Gastrocnemius medialis (tissue), 4 donors: ENCODE measurements at places on chromosomes 7 and 10.

GRCh38 chr7:41641011-41641664 is 61.8 kb downstream of the INHBA start:
- no peak overlapping the region for H3K27ac ChIP-seq
- no peaks in the 10 kb centered on the region for H3K27me3 ChIP-seq
- H3K4me3 ChIP-seq = no peak overlapping the region
- no peaks in the 10 kb centered on the region for H3K36me3 ChIP-seq
- no peaks in the 10 kb centered on the region for H3K4me1 ChIP-seq
- no peak for DNase-seq

- no peaks in the 10 kb centered on the region for H3K27me3 ChIP-seq
- H3K4me3 ChIP-seq = peak overlapping the region; percentile 89
- H3K27ac ChIP-seq = peak overlapping the region; percentile 88
- DNase-seq = peak; percentile 17
- no peaks in the 10 kb centered on the region for H3K36me3 ChIP-seq
- H3K4me1 ChIP-seq = peaks cover 11% of the 10 kb centered on the region
Observed at GRCh38 chr10:110006358-110007160, 1.2 kb upstream of the ADD3 start.

DNA sequence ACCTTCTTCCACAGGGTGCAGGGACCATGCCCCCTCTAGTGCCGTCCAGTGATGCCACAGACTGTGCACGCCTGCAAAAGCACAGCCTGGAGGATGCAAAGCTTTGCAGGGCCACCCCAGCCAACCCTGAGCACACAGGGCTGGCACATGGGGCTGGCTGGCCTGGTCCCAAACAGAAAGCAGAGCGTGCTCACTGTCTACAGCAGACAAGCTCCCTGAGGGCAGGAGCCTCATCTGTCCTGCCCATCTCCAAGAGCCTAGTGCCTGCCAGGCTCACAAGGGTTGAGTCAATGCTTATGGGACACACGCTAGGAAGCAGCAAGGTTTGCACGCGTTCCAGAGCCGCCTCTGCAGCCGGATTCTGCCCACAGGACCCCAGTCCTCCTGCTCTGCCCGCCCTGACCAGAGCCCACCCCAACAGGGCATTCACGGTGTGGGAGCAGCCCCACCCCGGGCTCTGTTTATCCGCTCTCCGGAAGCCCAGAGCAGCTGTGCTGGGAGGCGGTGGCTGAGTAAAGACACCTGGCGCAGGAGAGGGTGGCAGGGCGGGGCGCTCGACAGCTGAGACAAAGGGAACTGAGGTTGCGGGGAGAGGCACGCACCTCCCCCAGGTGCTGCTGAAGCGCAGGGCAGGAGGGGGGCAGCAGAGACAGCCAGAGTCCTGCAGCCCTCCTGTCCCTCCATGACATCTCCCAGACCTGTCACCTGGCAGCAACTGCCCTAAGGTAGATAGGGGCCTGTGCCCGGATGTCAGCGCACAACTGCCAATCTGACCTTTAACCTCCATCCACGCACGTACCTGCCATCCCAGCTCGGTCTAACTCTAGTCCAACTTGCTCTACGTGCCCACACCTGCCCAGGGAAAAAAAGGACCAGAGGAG is 4.3 kb downstream of the KCNH2 start:
- no peak for DNase-seq
- H3K4me3 ChIP-seq = no peak overlapping the region
- no peak overlapping the region for H3K27ac ChIP-seq
- no peaks in the 10 kb centered on the region for H3K36me3 ChIP-seq
- peaks cover 34% of the 10 kb centered on the region for H3K4me1 ChIP-seq

DNA sequence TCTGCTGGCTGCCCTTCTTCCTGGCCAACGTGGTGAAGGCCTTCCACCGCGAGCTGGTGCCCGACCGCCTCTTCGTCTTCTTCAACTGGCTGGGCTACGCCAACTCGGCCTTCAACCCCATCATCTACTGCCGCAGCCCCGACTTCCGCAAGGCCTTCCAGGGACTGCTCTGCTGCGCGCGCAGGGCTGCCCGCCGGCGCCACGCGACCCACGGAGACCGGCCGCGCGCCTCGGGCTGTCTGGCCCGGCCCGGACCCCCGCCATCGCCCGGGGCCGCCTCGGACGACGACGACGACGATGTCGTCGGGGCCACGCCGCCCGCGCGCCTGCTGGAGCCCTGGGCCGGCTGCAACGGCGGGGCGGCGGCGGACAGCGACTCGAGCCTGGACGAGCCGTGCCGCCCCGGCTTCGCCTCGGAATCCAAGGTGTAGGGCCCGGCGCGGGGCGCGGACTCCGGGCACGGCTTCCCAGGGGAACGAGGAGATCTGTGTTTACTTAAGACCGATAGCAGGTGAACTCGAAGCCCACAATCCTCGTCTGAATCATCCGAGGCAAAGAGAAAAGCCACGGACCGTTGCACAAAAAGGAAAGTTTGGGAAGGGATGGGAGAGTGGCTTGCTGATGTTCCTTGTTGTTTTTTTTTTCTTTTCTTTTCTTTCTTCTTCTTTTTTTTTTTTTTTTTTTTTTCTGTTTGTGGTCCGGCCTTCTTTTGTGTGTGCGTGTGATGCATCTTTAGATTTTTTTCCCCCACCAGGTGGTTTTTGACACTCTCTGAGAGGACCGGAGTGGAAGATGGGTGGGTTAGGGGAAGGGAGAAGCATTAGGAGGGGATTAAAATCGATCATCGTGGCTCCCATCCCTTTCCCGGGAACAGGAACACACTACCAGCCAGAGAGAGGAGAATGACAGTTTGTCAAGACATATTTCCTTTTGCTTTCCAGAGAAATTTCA is 1.7 kb downstream of the ADRB1 start:
- H3K36me3 ChIP-seq = no peaks in the 10 kb centered on the region
- peaks cover 11% of the 10 kb centered on the region for H3K27me3 ChIP-seq
- H3K27ac ChIP-seq = no peak overlapping the region
- no peak for DNase-seq
- H3K4me3 ChIP-seq = peak overlapping the region; percentile 27

DNA sequence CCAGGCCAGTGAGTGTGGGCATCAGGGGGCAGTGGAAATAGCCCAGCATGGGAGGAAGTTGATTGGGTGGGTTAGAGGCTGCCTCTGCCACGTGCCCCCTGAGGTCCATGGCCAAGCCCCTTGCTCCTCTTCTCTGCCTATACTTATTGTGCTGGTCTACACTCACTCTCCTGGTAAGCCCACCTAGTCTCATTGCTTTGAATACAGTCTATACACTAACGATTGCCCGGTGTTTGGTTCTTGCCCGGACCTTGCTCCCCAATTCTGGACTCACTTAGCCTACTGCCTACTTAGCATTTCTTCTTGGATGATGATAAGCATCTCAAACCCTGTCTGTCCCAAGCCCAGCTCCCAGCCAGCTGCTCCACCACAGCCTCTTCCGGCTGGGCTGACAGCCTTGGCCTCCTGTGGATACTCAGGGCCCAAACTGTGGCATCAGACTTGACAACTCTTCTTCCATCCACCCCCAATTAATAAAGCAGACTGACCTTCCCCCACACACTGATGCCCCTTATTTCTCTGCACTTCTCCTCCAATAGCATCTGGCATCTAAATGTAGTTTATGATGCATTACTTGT is 10.1 kb downstream of the LRRC18 start:
- no peaks in the 10 kb centered on the region for H3K36me3 ChIP-seq
- H3K4me3 ChIP-seq = no peak overlapping the region
- no peaks in the 10 kb centered on the region for H3K27me3 ChIP-seq
- no peaks in the 10 kb centered on the region for H3K4me1 ChIP-seq
- H3K27ac ChIP-seq = no peak overlapping the region

DNA sequence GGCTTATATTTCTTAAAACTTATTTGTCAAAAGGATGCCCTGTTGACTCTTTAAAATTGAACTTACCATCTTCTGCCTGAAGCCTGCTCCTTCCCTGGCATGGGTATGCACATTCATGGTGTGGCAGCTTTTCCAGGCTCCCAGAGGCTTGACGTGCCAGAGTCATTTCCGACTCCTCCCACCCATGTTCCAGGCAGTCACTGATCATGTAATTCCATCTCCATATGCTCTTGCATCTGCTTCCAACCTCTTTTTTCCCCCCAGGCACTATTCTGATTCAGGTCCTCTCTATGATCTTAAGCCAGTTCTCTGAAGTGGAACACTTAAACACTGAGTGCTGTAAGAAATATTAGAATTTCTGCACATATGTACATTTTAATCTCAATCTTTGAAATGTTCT is 82.2 kb downstream of the CFAP58 start:
- H3K27ac ChIP-seq = no peak overlapping the region
- no peaks in the 10 kb centered on the region for H3K36me3 ChIP-seq
- DNase-seq = no peak
- H3K27me3 ChIP-seq = no peaks in the 10 kb centered on the region

DNA sequence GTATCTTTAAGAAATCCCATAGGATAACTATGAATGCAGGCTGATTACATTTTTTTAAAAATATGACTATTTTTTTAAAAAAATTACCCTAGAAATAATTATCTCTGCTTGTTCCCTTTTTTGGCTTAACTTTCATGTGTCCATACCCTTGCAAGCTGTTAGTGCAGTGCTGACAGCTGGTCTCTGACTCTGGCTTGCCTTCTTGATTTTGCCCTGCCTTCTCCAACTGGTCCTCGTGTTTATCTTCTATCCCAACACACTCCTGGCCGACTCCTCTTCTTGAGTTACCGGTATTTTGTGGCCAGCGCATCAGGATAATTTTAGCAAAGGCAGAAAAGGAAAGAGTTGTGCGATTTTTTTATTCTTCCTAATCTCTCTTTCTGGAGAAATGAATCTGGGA is 111.7 kb upstream of the STARD3NL start:
- DNase-seq = no peak
- no peaks in the 10 kb centered on the region for H3K27me3 ChIP-seq
- H3K36me3 ChIP-seq = no peaks in the 10 kb centered on the region
- peaks cover 3% of the 10 kb centered on the region for H3K4me1 ChIP-seq
- H3K27ac ChIP-seq = no peak overlapping the region
- H3K4me3 ChIP-seq = no peak overlapping the region

DNA sequence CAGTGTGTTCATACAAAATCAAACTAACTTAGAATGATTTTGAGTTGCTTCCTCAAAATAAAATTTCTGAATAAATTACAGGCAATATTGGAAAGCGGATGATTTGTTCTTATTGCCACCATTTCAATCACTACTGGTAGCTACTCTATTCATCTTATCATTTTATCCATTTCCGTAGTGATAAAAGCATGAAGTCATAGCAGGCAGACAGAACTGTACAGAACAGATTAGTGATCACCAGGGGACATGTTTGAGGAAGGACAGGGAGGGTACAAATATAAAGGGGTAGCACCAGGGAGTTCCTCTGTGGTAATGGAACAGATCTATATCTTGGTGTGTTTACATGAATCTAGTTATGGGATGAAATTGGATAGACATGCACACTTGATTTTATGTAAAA is 138.5 kb downstream of the WNT2 start:
- no peak overlapping the region for H3K4me3 ChIP-seq
- no peaks in the 10 kb centered on the region for H3K4me1 ChIP-seq
- peaks cover 5% of the 10 kb centered on the region for H3K36me3 ChIP-seq
- H3K27me3 ChIP-seq = no peaks in the 10 kb centered on the region
- no peak for DNase-seq
- no peak overlapping the region for H3K27ac ChIP-seq

DNA sequence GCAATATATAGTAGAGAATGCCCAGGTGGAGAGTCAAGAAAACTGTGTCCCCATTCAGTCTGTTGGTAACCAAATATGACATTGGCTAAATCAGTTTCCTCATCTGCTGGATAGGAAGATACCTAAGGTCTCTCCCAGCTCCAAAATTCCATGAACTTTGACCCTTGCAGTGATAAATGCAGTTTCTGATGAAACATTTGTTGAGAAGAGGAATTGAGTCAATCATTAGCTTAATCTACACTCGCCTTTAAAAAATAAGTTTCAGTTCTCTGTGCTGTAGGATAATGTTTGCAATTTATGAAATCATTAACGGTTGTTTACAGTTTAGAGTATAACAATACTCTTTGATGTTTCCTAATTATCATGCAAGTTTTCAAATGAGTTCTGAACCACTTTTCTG is 38.0 kb upstream of the SLC25A13 start:
- no peaks in the 10 kb centered on the region for H3K27me3 ChIP-seq
- H3K4me1 ChIP-seq = no peaks in the 10 kb centered on the region
- no peak for DNase-seq
- H3K36me3 ChIP-seq = no peaks in the 10 kb centered on the region
- no peak overlapping the region for H3K27ac ChIP-seq

GRCh38 chr10:4372601-4373000 is 453.4 kb upstream of the AKR1E2 start:
- no peaks in the 10 kb centered on the region for H3K4me1 ChIP-seq
- no peak overlapping the region for H3K4me3 ChIP-seq
- peak overlapping the region; percentile 57 for H3K27ac ChIP-seq
- H3K27me3 ChIP-seq = no peaks in the 10 kb centered on the region

GRCh38 chr10:58017719-58018367 is 249.9 kb downstream of the IPMK start:
- DNase-seq = no peak
- no peaks in the 10 kb centered on the region for H3K4me1 ChIP-seq
- no peak overlapping the region for H3K27ac ChIP-seq
- no peaks in the 10 kb centered on the region for H3K36me3 ChIP-seq
- no peak overlapping the region for H3K4me3 ChIP-seq

DNA sequence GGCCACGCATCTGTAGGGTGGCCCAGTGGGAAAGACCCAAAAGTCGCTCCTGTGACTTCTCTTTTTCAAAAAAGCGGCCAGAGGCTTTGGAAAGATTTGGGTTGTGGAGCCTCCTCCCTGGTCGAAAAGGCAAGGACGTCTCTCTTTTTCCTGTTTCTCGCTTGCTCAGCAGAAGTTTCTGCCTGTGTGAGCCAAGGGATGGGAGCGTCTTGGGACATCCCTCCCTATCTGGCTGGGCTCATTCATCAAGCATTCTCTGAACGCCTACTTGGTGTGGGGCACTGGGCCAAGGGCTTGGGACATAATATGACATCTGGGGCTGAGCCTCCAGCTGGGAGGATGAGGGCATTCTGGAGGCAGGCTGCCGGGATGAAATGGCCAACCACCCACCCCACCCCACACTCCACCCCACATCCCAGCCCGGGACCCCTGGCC is 120.9 kb downstream of the C10orf105 start:
- H3K36me3 ChIP-seq = no peaks in the 10 kb centered on the region
- peak; percentile 91 for DNase-seq
- peak overlapping the region; percentile 74 for H3K27ac ChIP-seq

DNA sequence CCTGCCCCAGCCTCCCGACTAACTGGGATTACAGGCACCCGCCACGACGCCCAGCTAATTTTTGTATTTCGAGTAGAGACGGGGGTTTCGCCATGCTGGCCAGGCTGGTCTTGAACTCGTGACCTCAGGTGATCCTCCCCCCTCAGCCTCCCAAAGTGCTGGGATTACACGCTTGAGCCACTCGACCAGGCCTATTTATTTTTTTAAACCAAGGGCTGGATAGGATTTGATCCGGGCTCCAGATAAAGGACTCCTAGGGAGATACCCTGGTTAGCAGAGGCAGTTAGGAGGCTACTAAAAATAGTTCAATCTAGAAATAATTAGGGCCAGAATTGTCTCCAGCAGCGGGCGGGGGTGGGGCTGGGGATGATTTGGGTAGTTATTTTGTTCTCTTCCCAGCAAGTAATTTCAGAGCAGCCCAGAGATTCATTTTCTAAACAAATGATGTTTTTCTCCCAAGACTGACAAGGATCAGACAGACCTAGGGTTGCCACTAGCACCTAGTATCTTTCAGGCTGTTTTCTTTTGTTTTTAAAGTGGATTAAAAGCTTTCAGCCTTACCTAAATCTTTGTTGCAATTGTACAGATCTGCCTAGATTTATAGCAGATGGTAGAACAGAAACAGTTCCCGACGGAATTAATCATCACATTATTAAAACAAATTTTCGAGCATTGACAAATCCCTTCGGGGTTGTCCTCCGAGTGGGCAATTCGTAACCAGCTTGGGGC is 859 bp upstream of the SMC3 start:
- no peaks in the 10 kb centered on the region for H3K36me3 ChIP-seq
- peak overlapping the region; percentile 93 for H3K27ac ChIP-seq
- no peaks in the 10 kb centered on the region for H3K27me3 ChIP-seq
